ENCODE measurements at places on chromosomes 5 and 9. TPM values are rescaled to one million over a fixed set of nuclear protein-coding genes. Genes with fewer than 3 reads are reported as not detected.

The SH3TC2 gene
- 5.0 TPM for total RNA-seq

The LHX6 gene
- total RNA-seq = 13.0 TPM

The TUBB4B gene
- total RNA-seq = 488 TPM

The ACTBL2 gene
- total RNA-seq = 0.15 TPM

The PCDHA1 gene
- not detected for total RNA-seq

The PCDHB10 gene
- total RNA-seq = 6.4 TPM

The CLIC3 gene
- total RNA-seq = 2.2 TPM

The HMCN2 gene
- total RNA-seq = 21.1 TPM

The SOX30 gene
- total RNA-seq = not detected

The ENHO gene
- 0.31 TPM for total RNA-seq

The MEIKIN gene
- total RNA-seq = not detected

The LCN9 gene
- not detected for total RNA-seq

The TAF1L gene
- total RNA-seq = not detected

The FREM1 gene
- total RNA-seq = 3.6 TPM

The TNFSF8 gene
- total RNA-seq = 2.1 TPM

The STK32A gene
- 0.77 TPM for total RNA-seq

The MACROH2A1 gene
- total RNA-seq = 180 TPM

The KIF20A gene
- total RNA-seq = 2.0 TPM

The PRDM9 gene
- not detected for total RNA-seq

The CNTNAP3 gene
- total RNA-seq = 56.0 TPM

The QRFP gene
- total RNA-seq = not detected

The PCDH1 gene
- total RNA-seq = 23.4 TPM

All from gastroesophageal sphincter (tissue), 4 donors.